Ureter (tissue), 1 donor: ENCODE measurements at places on chromosomes 4 and X. TPM values are rescaled to one million over a fixed set of nuclear protein-coding genes. Genes with fewer than 3 reads are reported as not detected.

DNA sequence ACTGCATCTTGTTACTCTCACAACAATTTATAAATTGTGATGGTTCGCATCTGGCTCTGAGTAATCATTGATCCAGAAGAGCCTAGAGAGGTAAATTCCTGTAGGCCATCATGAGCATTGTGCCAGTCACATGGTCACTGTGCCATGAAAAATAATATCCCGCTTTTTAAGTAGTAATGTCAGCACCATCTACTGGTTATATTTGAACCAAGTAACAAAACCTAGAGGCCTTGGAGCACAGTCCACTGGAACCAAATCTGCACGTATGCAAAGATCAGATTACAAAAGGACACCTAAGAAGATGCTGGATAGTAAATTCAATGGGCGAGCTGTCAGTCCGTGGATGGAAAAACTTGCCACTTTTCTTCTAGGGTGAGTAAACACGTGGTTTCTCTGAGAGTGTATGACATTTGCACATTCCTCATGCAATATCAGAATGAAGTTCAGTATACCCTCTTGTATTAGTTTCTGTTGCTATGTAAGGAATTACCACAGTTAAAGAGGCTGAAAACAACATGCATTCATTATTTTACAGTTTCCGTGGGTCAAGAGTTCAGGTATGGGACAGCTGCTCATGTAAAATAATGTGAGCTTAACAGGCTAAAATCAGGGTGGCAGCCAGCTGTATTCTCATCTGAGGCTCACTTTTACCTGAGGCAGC, 26.8 kb downstream of the FAM114A1 start:
- DNase-seq, result no peak

GRCh38 chr4:55979562-55979961, 30.8 kb downstream of the CEP135 start:
- no peak for DNase-seq

DNA sequence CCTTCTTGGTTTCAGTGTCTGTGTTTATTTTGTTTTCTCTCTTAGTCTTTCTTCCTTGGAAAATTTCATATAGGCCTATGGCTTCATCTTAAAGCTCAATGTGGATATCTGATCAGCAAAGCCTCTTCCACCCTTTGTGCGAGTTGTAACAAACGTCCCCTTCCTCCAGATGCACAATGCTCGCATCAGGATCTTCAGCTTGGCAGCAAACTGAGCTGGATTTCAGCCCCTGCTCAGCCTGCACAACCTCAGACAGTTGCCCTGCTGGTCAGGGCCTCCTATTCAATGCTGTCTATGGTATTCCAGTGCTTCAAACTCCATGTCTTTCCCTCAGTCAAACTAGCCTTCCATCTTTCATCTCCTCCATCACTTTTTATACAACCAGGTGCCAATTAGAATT, 309.4 kb downstream of the ARHGAP24 start:
- DNase-seq, result no peak

DNA sequence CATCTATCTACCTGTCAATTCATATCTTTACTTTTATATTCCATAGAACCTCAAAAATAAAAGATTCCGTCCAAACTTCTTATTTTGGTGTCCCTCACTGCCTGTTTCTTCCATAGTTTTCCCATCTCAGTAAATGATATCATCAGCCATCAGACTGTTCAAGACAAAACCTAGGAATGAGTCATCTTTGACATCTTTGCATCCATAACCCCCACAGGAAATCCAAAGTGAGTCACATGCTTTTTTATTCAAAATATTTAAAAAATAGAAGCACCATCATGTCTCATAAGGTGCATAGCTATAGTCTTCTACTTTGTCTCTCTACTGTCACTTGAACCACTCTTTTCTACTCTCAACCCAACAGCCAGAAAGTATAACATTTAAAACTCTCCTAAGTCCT, 29.9 kb upstream of the CXXC4 start:
- DNase-seq, result no peak

DNA sequence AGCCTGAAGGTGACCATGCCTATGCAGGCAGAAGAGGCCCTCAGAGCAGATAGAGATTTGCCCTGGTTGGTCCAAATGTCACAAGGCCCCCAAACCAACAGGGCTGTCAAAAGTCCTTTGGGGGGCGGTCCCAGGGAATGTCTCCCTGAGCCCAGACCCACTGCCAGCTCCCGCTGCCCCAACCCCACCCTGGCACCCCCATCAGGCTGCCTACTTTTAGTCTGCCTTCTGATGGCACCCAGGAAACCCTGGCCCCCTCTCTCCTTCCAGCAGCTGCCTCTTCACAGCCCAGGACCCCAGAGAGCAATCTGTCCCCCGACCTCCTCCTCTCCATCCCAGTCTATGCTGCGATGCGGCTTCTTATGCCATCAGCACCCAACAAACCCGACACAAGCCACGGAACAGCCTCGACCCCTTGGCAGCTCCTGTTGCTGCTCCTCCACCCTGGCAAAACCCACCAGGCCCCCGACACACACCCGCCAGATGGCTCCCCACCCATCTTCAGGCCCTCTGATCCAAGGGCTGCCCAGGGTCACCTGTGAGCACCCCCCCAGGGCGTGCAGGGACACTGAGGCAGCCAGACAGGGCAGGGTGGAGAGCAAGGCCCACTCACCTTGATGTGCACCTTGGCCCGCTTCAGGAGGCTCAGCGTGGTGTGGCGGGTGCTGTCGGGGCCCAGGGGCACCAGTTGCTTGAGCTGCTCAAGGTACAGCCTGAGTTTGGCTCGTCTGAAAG, 9.9 kb downstream of the MXD4 start:
- DNase-seq, result peak; percentile 39

DNA sequence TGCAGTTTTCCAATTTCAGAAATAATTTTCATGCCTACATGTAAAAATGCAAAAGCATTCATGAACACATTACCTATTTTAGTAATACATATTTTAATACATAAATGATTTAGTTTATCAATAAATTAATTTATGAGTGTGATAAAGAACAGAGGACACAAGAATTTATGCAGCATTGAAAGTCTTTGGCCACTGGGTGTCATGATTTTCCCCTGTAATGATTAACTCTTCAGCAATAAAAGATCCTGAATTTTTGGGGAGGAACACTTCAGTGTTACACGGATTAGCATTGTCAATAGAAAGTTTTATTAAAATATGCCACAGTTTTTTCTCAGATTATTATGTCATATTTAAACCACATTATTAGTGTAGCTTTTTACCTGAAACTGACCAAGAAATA, 8.6 kb upstream of the VCX2 start:
- no peak for DNase-seq

DNA sequence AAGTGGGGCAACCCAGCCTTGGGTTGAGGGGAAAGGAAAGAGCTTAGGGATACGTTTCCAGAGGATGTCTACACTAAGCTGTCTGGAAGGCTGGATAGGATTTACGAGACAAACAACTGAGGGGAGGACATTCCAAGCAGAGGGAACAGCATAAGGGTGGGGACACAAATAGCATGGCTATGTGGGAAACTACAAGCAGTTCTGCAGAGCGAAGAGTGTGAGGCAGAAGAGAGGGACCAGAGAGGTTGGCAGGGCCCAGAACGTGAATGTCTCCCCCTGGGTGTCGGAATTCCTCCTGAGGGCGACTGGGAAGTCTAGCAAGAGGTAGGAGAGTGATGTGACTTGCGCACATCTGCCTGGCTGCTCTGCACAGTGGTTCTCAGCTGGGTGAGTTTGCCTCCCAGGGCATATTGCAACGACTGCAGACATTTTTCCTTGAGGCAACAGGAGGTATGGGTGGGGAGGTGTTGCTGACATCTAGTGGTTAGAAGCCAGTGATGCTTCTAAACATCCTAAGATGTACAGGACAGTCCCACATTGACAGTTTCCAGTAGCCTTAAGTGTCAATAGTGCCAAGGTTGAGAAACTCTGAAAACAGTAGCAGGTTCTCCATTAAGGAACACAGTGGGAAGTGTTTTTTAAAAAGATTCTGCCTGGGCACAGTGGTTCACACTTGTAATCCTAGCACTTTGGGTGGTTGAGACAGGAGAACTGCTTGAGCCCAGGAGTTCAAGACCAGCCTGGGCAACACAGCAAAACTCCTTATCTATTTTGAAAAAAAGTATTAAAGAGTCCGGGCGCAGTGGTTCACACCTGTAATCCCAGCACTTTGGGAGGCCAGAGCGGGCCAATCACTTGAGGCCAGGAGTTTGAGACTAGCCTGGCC, 9.2 kb downstream of the NDUFA1 start:
- DNase-seq, result peak; percentile 45

- DNase-seq, result no peak
Observed at GRCh38 chr4:142331132-142331531, 515.0 kb downstream of the INPP4B start.

DNA sequence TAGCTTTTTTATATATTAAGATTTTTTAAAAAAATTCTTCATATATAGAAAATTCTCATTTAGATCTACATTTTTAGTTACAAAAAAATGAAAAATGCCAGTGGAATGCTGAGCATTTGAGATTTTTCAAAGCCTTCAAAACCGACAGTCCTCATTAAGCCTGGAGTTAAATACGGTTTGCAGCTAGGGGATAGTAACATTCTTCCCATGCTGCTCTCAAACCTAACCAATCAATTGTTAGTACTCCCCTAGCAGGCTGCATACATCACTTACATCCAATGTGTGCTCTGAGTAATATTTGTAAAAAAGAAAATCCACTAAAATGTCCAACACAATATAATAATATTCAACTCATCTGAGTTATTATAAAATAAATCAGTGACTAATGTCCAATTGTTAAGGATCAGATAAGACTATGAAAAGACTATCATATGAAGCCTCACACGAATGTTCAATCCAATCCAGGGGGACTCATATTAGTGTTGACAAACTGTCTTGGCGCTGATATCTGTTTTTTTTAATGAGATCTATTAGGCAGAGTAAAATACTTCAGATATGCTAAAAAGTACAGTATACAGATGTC, 227.6 kb upstream of the MAB21L2 start:
- no peak for DNase-seq

DNA sequence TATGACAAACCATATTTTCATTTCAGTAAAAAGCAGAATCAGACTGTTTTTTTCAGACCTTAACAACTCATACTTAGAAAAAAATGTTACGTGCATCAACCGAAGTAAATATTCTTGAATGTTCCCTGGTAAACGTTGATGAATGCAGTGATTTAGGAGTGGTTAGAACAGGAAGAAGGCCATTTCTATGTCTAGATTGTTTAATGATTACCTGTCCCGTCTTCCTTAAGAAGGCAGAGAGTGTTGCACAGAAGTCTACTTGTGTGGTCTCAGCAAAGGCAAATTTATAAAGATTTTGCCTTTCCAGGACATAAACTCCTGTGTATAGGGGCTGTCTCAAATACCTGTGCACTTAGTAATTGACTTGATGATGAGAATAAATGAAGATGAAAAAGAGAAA, 134.5 kb downstream of the MGST2 start:
- DNase-seq, result no peak

DNA sequence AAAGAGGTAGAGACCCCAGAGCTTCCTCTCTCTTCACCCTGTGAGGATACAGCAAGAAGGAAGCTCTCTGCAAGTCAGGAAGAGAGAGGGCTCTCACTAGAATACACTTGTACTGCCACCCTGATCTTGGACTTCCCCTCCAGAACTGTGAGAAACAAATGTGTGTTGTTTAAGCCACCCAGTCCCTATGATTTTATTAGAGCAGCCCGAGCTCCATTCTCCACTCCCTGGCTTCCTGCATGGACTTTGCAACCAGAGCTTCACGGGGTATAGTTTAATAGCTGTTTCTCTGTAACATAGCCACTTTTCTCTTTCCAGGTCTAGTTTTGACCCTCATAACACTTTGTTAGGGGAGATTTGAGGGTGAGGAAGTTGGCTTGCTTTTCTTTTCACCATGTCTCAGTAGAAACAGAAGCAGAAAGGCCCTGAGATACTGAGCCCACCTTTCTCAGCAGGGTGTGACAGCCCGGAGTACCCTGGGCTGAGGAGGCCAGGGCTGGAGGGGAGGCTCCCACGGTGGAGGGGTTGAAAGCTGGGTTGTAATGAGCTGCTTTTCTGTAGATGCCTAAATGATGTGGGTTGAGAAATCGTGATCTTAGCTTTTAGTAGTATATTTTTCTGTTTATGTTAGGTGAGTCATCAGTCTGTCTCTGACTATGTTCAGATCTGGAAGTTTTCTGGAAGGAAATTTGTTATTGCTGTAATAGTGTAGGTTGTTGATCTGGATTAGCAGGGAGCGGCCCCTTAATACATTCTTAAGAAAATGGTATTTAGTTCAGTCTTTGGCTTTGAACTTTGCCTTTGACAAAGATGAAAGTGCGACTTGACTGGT, 118.6 kb downstream of the PTTG2 start:
- no peak for DNase-seq

DNA sequence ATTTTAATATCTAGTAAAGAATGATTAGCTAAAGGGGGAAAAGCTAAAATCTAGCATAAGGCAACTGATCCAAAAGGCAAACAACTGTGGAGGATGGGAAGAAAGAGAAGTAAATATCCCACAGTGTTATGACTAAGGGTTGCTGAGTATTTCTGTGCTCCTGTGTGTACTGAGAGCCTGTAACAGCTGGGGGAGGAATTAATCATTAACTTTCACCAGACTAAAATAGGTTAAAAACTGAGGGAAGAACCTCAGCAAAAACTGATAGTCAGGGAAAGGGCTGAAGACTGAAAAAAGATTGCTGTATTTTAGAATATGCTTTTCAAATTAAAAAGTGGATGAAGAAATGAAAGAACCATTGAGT, 365.9 kb downstream of the CXXC4 start:
- no peak for DNase-seq

- DNase-seq, result no peak
Observed at GRCh38 chr4:180950377-180950776, 1292.8 kb upstream of the TENM3 start.

GRCh38 chr4:178165251-178165950, 723.2 kb upstream of the AGA start:
- DNase-seq, result no peak

GRCh38 chr4:43682551-43682950, 766.1 kb downstream of the KCTD8 start:
- no peak for DNase-seq

DNA sequence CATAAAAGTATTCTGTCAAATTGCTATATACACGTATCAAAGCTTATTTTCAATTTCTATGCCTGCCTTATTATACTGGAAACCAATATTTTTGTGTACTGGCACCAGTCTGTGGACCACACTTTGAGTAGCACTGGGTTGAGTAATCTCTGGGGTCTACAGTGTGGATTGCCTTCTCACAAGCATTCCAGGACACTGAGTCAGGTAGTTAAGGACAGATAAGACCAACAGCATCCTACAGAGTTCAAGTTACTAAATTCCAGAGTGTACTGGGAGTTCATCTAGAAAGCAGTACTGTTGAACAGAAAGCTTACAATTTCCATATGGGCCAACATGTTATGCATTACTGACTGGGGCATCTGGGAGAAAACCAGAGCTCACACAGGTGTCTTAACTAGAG, 61.8 kb downstream of the VMA21 start:
- DNase-seq, result no peak

The BRS3 gene
- 0.18 TPM for total RNA-seq

The MAGEB17 gene
- total RNA-seq, result not detected

The NAP1L2 gene
- 8.9 TPM for total RNA-seq

The CFAP47 gene
- 0.96 TPM for total RNA-seq

The SSX2B gene
- total RNA-seq, result not detected

The TMPRSS11D gene
- not detected for total RNA-seq

The SPANXC gene
- not detected for total RNA-seq

The ESX1 gene
- not detected for total RNA-seq
